A549 treated with dexamethasone at 1 μM for 4 hours (cell line): ENCODE measurements at places on chromosomes 2 and 18. TPM values are rescaled to one million over a fixed set of nuclear protein-coding genes. Genes with fewer than 3 reads are reported as not detected.

Gene FBXO15
- 0.61 to 0.91 TPM (median 0.73 TPM) in 5 replicates for total RNA-seq

Gene TRABD2A
- 11.2 to 16.2 TPM (median 14.5 TPM) in 5 replicates for total RNA-seq

Gene DNPEP
- 52.0 to 63.4 TPM (median 55.8 TPM) in 5 replicates for total RNA-seq

Gene LYG2
- not detected in 5 replicates for total RNA-seq

Gene NPPC
- total RNA-seq: 0.32 to 0.67 TPM (median 0.42 TPM) in 5 replicates

Gene CIAO1
- total RNA-seq: 59.2 to 81.9 TPM (median 79.4 TPM) in 5 replicates

Gene TGIF1
- total RNA-seq: 66.2 to 91.1 TPM (median 84.2 TPM) in 5 replicates

Gene SOX11
- total RNA-seq: not detected in 5 replicates

Gene PROKR1
- total RNA-seq: 0.01 to 0.05 TPM (median 0.04 TPM) in 3 of 5 replicates, not detected in the others

Gene SPC25
- 16.6 to 19.7 TPM (median 18.6 TPM) in 5 replicates for total RNA-seq

Gene ASB18
- total RNA-seq: not detected in 5 replicates

Gene NT5DC4
- total RNA-seq: 0.05 TPM in 1 of 5 replicates, not detected in the others

Gene IL1R2
- total RNA-seq: 0.91 to 2.1 TPM (median 1.3 TPM) in 5 replicates

Gene UGT1A10
- total RNA-seq: 0.05 TPM in 1 of 5 replicates, not detected in the others

Gene ZNF385B
- not detected in 5 replicates for total RNA-seq
